ENCODE measurements at places on chromosomes 5 and 9.

- DNase-seq, result no peak
Observed at GRCh38 chr5:143066556-143067281, 296.5 kb downstream of the ARHGAP26 start.

- DNase-seq, result no peak
Observed at GRCh38 chr5:149740866-149741459, 10.9 kb downstream of the PPARGC1B start.

- DNase-seq, result no peak
Observed at GRCh38 chr9:114088571-114089170, 10.4 kb downstream of the KIF12 start.

GRCh38 chr5:150553402-150553801 lies 45.5 kb downstream of the NDST1 start:
- no peak for DNase-seq

- no peak for DNase-seq
Observed at GRCh38 chr9:118276784-118277183, 572.6 kb downstream of the TLR4 start.

DNA sequence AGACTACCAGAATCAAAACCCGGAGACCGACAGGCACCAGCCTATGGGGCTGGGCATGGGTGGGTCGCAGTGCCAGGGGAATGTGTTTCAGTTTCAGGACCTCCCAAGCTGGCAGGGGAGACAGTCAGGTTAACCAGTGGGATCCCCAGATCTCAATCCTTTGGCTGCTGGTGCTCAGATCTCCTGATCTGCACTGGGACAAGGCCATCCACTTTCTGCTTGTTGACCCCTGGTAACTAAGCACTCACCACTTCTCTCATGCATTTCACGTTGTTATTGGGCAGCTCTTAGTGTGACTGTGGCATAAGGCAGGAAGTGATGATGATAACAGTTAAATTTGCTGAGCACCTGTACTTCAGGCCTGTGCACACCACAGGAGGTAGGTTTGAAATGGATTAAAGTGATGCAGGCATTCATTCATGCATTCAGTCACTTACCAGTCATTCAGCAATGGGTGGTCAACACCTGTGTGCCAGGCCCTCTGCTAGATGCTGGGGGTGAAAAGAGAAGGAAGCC lies 42.1 kb upstream of the STXBP1 start:
- DNase-seq, result no peak
